Stimulated activated CD8-positive, alpha-beta memory T cell treated with anti-CD3 and anti-CD28 coated beads, Interleukin-2, amount 100 ng/mL, for 48 hours (primary cell): ENCODE measurements at places on chromosomes 5 and 9.

- DNase-seq: no peak
Measured at GRCh38 chr9:111974092-111974681, 77.6 kb downstream of the UGCG start.

GRCh38 chr5:18932081-18932480 lies 1055.9 kb downstream of the CDH18 start:
- DNase-seq: no peak

GRCh38 chr9:74728176-74728575 lies 159.5 kb downstream of the TRPM6 start:
- DNase-seq: no peak

DNA sequence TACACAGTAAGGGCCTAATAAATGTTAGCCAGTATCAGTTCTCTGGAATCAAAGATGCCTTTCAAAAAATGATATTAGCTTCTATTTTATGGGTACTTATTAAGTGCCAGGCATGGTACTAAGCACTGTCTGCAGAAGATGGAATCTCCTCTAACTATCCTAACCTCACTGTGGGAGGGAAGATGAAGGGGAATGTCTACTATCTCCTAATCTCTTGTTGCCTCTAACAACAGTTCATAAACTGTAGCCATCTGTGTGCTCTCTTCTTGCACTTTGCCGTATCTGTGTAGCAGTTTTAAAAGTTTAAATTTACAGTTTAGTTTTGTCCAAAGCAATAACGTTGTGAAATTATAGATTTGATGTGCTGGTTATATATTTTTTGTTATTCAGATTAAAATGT lies 99.6 kb upstream of the CCDC112 start:
- no peak for DNase-seq
